SK-N-SH treated with all-trans-retinoic acid at 6 μM for 48 hours (cell line): ENCODE measurements at places on chromosomes 4 and X.

- ATAC-seq = no peak
These were observed 11.4 kb downstream of the MCUB start for GRCh38 chr4:109571494-109571893.

GRCh38 chr4:188091-188490 lies 63.8 kb downstream of the ZNF718 start:
- no peak for ATAC-seq

DNA sequence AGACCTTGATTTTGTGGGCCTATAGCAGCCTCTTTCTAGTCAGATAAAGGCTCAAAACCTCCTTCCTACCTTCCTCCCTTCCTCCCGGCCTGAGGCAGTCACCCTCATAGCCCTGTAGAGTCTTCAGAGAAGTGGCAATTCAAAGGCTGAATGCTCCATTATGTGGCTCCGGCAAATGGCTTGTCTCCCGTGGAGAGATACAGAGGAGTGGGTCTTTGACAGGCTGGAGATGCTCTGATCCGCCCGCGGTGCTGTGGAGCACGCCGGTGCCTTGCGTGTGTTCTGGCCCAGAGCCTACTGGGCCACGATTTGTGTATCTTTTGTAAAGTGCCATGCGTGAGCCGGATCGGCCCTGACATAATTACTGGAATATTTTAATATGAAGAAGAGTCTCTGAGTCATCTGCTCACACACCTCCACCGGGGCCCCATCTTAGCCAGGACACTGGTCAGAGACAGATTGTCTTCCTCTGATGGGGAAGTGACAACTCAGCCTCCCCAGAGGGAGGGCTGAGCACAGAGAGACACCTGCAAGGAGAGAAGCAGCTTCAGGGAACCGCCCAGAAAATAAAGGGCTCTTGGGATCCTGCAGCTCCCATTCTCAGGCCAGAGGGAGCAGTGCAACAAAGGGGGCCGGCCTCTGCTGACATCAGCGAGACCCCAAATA lies 88.7 kb downstream of the DCTD start:
- no peak; the same call in 2 of the 3 replicates for ATAC-seq

- ATAC-seq = no peak
These were observed 82.4 kb downstream of the ATP10D start for GRCh38 chr4:47567511-47567910.

- peak; percentile 60; the same call in 2 of the 3 replicates for ATAC-seq
These were observed 74.8 kb upstream of the PASD1 start for GRCh38 chrX:151488677-151489076.

DNA sequence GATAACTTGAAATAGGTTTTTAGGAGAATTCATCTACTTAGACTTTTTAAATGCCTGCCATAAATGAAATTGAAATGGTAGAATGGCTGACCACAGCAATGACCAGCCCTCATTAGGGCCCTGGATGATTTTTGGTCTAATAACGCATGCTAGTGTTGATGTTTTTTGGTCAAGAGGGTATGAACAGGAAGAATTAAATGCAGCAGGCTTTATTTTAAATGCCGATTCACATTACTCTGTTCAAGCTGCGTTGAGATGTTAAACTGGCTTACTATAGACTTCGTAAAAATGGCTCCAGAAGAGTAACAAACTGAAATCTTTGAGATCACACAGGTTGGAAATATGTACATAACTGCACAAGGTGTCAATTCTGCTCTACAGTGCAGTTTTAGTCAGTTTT lies 14.6 kb downstream of the DDX3X start:
- no peak for ATAC-seq

- ATAC-seq = no peak
These were observed 30.6 kb upstream of the PJA1 start for GRCh38 chrX:69195810-69196209.

DNA sequence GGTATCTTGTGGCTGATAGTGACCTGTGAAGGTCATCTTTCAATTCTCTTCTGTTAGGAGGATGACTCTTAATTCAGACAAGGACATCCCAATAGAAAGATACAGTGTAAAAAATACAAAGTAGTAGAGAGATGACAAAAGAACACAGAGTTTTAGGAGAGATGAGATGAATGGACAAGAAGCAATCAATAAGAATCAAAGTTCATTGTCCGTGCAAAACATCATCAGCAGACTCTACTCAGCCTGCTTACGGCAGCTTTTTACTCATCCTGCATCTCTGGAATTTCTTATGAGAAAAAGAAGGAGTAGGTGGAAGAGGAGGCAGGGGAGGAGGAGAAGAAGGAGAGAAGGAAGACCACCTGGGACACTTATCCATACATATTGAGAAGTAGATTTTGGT lies 2131.7 kb downstream of the ARAP2 start:
- ATAC-seq = no peak

GRCh38 chrX:10952619-10953018 lies 158.5 kb upstream of the HCCS start:
- ATAC-seq = no peak

DNA sequence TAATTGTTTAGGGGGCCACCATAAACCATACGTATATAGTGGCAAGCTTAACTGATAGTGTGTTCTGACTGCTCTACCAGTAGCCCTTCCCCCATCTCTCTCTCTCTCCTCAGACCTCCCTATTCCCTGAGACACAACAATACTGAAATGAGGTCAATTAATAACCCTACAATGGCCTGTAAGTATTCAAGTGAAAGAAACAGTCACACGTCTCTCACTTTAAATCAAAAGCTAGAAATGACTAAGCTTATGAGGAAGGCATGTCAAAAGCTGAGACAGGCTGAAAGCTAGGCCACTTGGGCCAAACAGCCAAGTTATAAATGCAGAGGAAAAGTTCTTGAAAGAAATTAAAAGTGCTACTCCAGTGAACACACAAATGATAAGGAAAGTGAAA lies 78.0 kb downstream of the PRDM5 start:
- ATAC-seq = no peak

- no peak for ATAC-seq
These were observed 24.7 kb upstream of the LRAT start for GRCh38 chr4:154719087-154719486.

GRCh38 chr4:53937918-53938317 lies 126.5 kb downstream of the CHIC2 start:
- peak; percentile 53; the same call in 2 of the 3 replicates for ATAC-seq

- peak; percentile 68 for ATAC-seq
These were observed 522 bp downstream of the FNIP2 start for GRCh38 chr4:158769175-158769921.

GRCh38 chr4:181261279-181261678 lies 981.9 kb upstream of the TENM3 start:
- no peak for ATAC-seq

DNA sequence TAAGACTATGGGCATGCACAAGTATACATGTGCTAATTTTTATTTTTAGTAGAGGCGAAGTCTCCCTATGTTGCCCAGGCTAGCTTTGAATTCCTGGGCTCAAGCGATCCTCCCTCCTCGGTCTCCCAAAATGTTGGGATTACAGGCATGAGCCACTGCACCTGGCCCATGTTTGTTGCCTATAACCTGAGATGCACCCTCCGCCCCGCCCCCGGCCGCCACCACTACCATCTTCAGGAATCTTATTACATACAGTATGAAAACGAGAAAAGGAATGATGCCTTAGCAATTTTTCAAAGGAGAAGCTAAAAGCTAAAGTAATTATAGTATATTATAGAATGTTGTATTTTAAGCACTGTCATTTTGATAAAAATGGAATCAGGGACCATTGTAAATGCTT lies 61.2 kb downstream of the POU4F2 start:
- no peak for ATAC-seq

DNA sequence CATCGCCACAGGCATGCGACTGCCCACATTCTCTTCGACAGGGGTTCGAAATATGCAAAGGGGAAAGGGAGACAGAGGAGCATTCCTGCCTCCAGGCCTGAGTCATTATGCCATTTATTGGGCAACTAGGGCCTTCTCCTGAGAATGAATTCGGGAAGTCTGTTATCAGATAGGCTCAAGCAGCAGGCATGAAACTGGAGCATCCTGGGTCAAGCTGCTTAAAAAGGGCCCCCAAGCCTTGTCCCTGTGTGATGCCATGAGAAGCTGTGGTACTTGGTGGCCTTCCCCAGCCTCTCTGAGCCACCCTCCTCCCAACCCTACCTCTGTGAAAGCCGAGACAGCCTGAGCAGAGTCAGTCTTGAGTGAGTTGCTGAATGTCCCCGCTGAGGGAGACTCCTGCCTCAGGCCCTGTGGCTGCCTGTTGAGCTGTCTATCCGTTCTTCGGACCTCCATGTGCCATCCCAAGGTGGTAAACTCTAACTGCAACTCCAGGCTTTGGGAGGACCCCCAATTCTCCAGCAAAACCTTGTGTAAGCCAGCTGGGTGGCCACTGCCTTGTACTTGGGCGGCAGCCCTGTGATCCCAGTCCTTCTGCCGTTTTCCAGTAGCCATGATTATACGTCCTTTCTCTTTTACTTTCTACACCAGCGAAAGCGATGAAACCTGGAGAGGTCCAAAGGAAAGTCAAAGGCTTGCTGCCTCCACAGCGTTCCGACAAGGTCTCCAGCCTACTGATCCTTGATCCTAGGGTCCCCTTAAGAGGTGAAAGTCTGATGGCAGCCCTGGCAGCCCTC lies 37.7 kb downstream of the NBDY start:
- no peak; the same call in 2 of the 3 replicates for ATAC-seq

GRCh38 chr4:26242451-26242850 lies 78.4 kb upstream of the RBPJ start:
- ATAC-seq = no peak

DNA sequence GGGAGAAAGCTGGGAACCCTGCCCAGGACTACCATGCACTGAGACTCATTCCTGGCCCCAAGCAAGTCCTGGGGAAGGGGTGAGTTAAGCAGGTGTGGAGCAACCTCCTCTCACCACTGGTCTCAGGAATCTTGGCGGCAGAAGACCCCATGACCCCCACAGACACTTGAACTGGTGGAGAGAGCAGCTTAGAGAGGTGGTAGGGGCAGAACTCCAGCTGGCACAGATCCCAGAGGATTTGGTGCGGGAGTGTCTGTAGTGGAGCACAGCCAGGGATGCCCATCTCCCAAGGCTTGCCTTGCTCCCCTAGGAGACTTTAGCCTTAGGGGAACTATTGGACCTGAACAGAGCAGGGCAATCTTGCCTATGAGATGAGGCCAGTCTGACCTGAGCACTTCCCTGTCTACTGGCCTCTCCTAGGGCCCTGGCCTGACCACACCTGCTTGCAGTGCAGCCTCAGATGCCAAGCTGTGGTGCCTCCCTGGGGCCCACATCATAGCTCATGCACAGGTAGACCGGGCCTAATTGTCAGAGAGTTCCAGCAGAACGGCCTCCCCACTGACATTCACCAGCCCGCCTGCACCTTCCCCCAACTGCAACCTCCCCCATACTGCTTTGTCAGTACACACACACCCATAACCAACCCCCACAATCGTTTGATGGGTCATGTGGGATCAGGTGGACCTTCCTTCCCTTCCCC lies 78.0 kb downstream of the NAA11 start:
- ATAC-seq = no peak

GRCh38 chr4:183852910-183853547 lies 52.1 kb upstream of the STOX2 start:
- no peak for ATAC-seq

- ATAC-seq = peak; percentile 23; the same call in 2 of the 3 replicates
These were observed 72.1 kb downstream of the ARHGEF38 start for GRCh38 chr4:105624530-105624929.

GRCh38 chr4:8115916-8116315 lies 42.7 kb downstream of the ABLIM2 start:
- no peak for ATAC-seq

DNA sequence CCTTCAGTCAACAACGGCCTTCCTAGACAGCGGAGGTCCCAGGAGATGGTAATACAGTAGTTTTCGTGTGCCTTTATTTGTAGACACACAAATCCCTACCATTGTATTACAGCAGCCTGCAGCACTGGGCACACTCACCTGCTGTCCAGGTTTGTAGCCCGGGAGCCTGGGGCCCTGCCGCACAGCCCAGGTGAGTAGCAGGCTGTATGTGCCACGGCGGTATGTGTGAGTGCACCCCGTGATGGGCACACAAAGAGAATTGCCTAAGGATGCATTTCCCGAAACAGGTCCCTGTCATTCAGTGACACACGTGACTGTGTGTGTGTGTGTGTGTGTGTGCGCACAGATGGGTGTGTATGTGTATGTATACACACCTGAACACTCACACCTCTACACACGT lies 8.1 kb upstream of the SLC25A6 start:
- ATAC-seq = no peak

DNA sequence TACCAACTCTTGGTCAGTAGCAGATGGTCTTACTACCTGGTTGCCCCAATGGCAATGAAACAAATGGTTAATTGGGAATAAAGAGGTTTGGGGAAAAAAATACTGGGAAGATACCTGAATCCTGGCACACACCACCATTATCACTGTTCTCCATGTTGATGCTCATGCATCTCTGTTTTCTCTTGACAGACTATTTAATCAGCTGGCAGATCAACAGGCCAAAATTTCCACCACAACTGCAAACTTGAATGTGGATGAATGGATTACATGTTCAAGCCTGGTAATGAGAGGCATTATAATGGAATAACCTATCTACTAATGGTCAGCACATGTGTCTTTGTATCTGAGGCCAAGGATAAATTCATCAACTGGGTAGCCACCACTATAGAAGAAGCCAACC lies 45.7 kb downstream of the ZNF721 start:
- ATAC-seq = no peak

DNA sequence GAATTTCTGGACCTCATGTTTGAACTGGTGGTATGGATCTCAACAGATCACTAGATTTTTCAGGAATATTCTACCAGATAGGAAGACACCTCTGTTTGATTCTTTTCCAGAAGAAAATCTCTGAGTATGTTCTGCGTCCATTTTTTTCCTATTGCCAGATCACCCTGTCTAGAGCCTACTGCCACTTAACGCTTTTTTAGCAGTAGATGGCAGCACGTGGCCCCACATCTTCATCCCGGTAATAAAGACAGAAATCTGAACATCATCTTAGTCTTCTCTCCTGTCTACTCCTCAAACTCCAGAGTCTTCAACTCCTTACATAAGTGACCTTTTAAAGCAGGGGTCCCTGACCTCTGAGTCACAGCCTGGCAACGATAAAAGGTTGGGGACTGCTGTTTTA lies 184.7 kb downstream of the TMA16 start:
- peak; percentile 93 for ATAC-seq

GRCh38 chrX:106341823-106342222 lies 173.7 kb downstream of the PWWP3B start:
- no peak for ATAC-seq

DNA sequence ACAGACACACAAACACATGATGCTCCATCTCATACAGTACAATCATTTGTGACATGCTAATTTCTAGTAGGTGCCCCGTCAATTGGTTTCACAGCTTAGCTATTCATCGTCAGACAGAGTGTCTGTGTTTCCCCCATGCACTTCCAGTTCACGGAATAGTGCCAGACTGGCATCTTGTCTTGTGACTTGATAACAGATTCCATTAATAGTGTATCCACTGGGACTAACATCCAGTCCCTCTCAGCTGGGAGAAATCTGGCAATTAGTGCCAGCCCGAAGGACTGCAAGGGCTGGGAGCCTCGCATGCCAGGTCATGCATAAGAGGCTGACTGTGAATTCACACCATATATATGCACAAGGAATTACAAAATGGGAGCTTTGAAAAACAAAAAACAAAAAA lies 20.2 kb upstream of the GATB start:
- ATAC-seq = no peak
